Activated effector memory CD4-positive, alpha-beta T cell treated with Interleukin-2 at 50 U/mL for 16 hours (primary cell): ENCODE measurements at places on chromosomes 5 and 9.

DNA sequence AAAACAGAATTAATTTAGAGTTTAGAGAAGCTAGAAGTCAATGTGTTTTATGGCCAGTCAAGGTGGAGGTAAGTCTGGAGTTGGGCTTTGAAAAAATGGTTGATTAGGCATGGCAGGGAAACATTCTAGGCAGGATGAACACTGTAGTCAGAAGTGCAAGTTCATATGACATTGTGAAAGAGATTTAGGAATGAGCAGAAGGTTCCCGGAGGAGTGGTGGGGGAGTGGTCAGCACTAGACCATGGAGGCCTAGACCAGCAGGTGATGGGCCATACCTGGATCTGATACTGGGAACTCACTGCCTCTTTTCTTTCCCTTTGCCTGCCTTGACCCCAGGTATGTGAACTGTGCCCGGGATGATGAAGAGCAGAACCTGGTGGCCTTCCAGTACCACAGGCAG, 16.6 kb downstream of the PRDM9 start:
- DNase-seq: no peak

DNA sequence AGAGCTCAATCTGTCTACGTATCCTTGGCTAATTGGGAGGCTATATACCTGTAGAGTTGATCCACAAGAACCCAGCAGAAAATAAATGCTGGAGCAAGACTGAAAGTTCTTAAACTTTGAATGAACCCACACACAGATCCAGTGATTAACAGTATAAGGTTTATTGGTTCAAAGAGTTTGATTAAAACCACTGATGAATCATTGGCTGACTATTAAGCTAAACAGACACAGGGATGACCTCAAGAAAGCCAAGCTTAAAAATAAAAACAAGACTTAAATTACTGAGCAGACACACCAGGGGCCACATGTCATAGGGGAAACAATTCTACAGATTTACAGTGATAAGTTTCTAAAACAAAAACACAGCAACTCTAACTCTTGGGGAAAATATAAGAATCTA, 163.6 kb downstream of the SPATA31D1 start:
- no peak for DNase-seq

GRCh38 chr5:146656703-146657102, 140.7 kb upstream of the GPR151 start:
- no peak for DNase-seq

DNA sequence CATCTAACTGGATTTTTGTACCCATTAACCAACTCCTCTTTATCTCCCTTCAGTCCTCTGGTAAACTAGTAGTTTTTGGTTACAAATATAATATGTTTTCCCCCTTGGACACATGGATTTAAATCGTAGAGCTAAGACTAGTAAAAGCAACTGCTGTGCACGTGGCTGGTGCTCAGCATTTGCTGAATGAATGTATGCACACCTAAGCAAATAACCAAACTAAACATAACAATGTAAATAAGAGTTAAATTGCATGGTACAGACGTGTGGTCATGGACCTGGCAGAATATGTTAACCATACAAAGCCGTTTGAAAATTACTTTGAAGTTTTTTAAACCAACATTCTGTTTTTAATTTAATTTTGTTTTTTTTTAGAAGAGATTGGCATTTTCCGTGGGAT, 65.2 kb upstream of the FYB1 start:
- DNase-seq: no peak

GRCh38 chr9:2367970-2368369, 253.6 kb upstream of the VLDLR start:
- DNase-seq: no peak
